ENCODE measurements at places on chromosomes 5 and 9. TPM values are rescaled to one million over a fixed set of nuclear protein-coding genes. Genes with fewer than 3 reads are reported as not detected.

Gene CAPSL
- total RNA-seq = not detected

Gene PCDHGB7
- total RNA-seq = 1.3 TPM

Gene PFN3
- not detected for total RNA-seq

Gene HMMR
- 59.3 TPM for total RNA-seq

Gene MYMK
- total RNA-seq = not detected

Gene SH3GL2
- total RNA-seq = not detected

Gene BTNL3
- total RNA-seq = not detected

Gene PCDHA5
- not detected for total RNA-seq

Gene GHR
- total RNA-seq = 0.32 TPM

Gene NREP
- total RNA-seq = 32.9 TPM

Gene SPDL1
- 39.2 TPM for total RNA-seq

Gene TSLP
- total RNA-seq = not detected

Gene OR2V2
- not detected for total RNA-seq

Gene ENTPD2
- 2.0 TPM for total RNA-seq

Gene ADAMTS19
- not detected for total RNA-seq

Gene PKD2L2
- total RNA-seq = not detected

Gene C9orf50
- not detected for total RNA-seq

Gene GRXCR2
- total RNA-seq = not detected

Gene SH2D3C
- 23.5 TPM for total RNA-seq

Gene WDR38
- not detected for total RNA-seq

Gene FBP1
- not detected for total RNA-seq

Gene IL5
- total RNA-seq = not detected

Gene MRPS2
- 63.8 TPM for total RNA-seq

Gene HAND1
- total RNA-seq = 0.64 TPM

Gene SHC3
- 0.03 TPM for total RNA-seq

Gene SPINK6
- total RNA-seq = not detected

Gene PCDHB6
- total RNA-seq = not detected
